ENCODE measurements at places on chromosomes 16 and 17.

GRCh38 chr16:81571592-81572385 lies 127.2 kb downstream of the CMIP start:
- DNase-seq: no peak

DNA sequence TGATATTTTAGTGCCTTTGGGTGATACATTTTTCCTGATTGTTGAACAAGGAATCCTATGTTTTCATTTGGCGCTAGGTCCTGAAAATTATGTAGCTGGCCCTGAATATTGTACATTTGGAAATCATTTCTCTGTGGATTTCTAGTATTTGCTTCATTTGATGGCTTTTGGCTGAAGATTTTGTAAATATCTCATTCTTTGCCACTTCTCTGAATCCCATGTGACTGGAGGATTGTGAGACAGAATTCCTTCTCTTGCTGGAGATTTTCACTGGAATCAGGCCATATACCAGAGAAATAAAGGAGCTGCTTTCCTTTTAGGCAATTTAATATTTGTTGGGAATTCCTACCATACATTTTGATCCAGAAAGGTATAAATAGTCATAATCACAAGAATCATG lies 8.6 kb downstream of the KRT28 start:
- no peak for DNase-seq

GRCh38 chr16:57000271-57001025 lies 11.1 kb downstream of the NLRC5 start:
- DNase-seq: peak; percentile 36

GRCh38 chr16:8199390-8199789 lies 390.9 kb downstream of the TMEM114 start:
- DNase-seq: no peak

DNA sequence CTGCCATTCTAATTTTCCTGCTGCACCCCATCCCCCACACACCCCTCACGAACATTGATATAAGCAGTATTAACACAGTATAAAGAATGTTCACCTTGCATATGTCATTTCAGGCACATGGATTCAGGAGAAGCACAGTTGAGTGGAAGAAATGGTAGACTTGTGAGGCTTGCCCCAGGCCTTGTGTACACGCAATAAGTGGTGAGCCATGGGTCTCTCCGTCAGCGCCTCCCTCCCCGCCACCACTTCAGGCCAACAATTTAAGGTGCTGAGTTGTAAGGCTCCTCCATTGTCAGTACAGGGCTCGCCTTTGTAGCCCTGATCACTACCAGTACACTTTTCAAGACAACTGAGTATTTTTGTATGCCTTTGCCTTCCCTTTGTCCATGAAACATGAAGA lies 12.2 kb upstream of the CLEC18C start:
- DNase-seq: no peak

GRCh38 chr16:75114946-75115825 lies 1.4 kb downstream of the LDHD start:
- no peak for DNase-seq

DNA sequence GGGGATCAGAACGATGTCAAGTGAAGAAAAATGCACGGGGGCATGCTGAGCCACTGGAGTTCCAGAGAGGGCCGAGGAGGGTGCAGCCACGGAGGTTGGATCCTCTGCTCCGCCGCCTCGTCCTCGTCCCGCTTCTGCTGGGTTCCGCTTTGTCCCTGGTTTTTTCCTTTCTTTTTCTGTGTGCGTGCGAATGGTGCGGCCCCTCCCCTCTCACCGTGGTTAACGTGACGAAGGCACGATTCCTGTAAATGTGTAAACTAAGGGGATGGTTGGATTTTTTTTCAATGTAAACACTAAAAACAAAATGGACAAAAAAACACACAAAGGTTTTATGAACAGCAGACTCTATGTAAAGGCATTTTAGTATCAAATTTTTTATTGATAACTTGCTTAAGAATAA lies 46.7 kb downstream of the ACTG1 start:
- no peak for DNase-seq

- no peak for DNase-seq
Measured at GRCh38 chr17:2331303-2331702, 5.0 kb downstream of the TSR1 start.
